ENCODE measurements at places on chromosomes 4 and X.

GRCh38 chr4:2604614-2605013 is 68.2 kb downstream of the FAM193A start:
- no peak for DNase-seq

GRCh38 chrX:50978920-50979682 is 68.6 kb downstream of the BMP15 start:
- no peak for DNase-seq

DNA sequence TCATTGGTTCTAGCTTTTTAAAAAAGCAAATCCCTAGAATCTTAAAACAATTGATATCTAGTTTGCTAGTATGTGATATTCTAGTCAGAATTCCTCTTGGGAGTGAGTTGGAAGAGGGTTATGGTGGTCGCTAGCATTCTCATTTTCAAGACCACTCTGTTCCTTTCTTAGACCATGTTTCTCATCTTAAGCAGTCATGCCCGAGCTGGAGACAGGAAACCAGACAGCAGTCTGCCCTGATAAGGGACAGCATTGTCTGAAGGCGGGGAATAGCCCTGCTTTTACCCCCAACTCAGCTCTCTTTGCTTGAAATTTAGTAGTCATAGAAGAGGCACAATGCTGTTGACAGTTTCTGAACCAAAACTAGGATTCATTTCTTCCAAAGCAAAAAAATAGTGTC is 5.2 kb downstream of the KLF3 start:
- no peak for DNase-seq

- DNase-seq = peak; percentile 57
Measured at GRCh38 chr4:123588631-123589241, 192.1 kb downstream of the SPRY1 start.

DNA sequence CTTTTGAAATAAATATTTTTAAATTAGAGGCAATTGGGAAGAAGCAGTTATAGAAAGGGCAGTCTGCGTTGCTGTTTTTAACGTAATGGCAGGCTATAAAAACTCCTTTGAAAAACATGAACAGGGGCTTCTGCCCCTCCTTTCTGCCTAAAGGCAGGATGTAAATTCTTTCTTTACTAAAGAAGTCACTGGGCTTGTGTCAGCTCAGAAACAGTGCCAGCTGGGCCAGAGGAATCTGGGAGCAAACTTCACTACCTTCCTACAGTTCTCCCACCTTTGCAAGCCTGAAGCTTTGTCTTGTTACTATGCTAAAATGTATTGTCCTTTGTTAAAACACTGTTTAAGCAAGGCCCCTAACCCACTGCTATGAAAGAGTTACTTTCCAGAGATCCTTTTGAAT is 1664.8 kb downstream of the RPA4 start:
- DNase-seq = no peak

- DNase-seq = no peak
Measured at GRCh38 chr4:179817317-179817716, 2375.1 kb upstream of the AGA start.

DNA sequence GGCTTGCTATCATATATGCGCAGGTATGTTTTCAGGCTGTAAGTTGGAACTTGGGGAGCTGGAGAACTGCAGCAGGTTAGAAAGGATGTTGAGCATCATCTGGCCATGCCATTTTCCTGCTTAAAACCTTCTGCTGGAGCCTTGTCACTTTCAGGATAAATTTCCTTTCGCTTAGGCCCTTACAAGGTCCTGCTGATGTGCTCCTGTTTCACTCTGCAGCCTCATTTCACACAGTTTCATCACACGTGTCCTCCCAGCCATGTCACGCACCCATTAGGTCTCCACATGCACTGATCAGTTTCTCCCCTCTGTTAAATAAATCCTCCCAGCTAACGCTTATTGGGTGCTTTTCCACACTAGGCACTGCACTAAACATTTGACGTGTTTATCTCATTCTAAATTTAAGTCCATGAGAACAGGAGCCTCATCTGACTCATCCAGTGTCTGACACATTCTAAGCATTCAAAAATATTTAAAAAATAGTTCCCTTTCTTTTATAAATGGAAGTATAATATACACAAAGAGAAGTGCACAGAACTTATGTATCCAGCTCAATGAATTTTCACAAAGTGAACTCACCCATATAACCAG is 14.5 kb downstream of the SOD3 start:
- DNase-seq = no peak

DNA sequence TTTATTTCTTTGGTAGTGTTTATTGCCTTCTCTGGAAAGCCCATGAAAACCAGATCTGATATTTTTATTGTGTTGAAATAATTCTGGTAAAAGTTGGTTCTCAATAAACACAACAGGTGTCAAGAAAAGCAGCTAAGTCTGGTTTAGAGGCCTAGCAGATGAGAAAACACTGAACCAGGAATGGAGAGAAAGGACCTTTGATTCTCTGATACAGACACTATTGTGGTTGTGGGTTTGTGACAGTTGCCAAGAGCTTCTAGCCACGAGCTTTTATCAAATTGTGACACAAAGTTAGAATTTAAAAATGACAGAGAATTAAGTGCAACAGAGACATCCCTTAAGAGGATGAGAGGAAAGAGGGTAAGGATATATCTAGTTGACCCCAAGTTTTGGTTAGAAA is 42.6 kb downstream of the DDIT4L start:
- no peak for DNase-seq

DNA sequence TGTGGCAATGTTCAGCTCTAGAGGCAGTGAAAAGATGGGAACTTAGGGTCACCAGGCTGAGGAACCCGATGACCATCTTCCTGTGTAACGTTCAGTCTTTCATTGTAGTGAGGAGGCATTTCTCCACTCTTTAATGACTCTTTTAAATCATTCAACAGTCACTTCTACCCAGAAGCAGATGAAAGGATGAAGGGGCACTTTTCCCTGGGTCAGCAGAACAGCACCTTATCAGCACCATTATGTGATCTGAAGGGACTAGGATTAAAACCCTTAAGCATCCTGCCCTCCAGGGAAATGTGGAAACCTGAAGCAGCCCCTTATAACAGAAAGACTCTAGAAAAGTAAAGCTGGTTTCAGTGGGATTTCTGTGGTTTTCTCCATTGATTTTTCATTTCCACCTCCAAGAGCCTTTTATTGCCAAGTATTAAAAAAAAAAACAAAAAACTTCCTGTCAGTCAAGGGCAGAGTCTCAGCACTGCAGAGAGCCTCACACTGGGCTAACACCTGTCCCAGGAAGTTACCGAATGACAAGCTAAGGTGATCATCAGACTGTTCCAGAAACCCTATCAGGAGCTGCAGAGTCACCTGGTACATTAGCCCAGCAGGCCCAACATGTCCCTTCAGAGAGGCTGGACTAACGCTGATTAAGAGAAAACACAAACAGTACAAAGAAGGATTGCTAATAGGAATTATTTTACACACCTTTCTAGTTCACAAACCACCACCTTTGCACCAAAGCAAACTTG is 185.9 kb downstream of the SHROOM3 start:
- DNase-seq = no peak

DNA sequence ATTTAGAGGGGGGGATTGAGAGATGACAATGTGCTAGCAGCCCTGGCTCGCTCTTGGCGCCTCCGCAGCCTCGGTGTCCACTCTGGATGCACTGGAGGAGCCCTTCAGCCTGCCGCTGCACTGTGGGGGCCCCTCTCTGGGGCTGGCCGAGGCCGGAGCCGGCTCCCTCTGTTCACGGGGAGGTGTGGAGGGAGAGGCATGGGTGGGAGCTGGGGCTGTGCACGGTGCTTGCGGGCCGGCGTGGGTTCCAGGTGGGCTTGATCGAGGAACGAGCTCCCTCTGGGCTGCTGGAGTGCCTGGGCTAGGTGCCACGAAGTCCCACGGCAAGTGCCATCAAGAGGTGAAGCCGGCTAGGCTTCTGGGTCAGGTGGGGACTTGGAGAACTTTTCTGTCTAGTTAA is 6.9 kb downstream of the C4orf46 start:
- no peak for DNase-seq

GRCh38 chr4:82721819-82722423 is 76.7 kb downstream of the SCD5 start:
- DNase-seq = no peak

- peak; percentile 35 for DNase-seq
Measured at GRCh38 chr4:16026160-16026761, 57.6 kb downstream of the PROM1 start.

GRCh38 chrX:155061760-155062159 is 9.2 kb downstream of the CMC4 start:
- DNase-seq = no peak

DNA sequence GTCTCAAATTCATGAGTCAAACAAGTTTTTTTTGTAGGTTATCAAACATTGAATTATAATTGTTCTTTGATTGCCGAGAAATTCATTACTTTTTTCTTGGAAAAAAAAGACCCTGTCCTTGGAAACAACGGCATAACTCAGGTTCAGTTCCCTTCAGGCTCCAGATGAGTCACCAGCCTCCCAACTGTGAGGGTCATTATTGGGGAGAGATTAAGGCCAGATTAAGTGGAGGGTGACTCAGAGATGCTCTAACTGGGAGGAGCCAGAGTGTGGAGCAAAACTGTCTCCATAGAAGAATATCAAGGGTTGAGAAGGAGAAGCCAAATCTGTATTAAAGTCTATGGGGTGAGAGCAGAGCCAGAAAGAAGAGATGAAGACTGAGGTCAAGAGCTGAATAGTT is 9.6 kb downstream of the ADGRG4 start:
- DNase-seq = no peak

- no peak for DNase-seq
Measured at GRCh38 chr4:66855956-66856355, 689.3 kb downstream of the CENPC start.

- DNase-seq = no peak
Measured at GRCh38 chrX:9765072-9765736, 443 bp downstream of the GPR143 start.

All from AG08395 (cell line).